ENCODE measurements at places on chromosomes 13 and 19.

DNA sequence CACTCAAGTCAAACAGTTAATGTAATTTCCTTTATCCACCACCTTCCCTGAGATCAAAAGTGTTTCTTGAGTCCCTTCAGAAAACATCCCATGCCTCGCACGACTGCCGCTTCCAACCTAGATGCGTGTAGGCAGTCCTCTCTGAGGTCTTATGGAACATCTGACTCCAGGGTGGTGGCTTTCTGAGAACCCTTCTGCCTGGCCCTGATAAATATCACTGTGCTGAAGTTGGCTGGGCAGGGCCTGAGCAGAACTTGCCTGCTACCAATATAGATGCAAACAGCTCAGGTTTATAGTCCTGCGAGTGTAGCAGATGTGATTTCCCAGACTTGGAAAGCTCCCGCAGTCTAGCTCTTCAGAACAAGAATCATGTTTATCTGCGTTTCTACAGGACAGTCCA lies 61.1 kb upstream of the GPR12 start:
- DNase-seq = no peak

GRCh38 chr19:37718304-37718703 lies 1.3 kb downstream of the ZNF607 start:
- no peak for DNase-seq

DNA sequence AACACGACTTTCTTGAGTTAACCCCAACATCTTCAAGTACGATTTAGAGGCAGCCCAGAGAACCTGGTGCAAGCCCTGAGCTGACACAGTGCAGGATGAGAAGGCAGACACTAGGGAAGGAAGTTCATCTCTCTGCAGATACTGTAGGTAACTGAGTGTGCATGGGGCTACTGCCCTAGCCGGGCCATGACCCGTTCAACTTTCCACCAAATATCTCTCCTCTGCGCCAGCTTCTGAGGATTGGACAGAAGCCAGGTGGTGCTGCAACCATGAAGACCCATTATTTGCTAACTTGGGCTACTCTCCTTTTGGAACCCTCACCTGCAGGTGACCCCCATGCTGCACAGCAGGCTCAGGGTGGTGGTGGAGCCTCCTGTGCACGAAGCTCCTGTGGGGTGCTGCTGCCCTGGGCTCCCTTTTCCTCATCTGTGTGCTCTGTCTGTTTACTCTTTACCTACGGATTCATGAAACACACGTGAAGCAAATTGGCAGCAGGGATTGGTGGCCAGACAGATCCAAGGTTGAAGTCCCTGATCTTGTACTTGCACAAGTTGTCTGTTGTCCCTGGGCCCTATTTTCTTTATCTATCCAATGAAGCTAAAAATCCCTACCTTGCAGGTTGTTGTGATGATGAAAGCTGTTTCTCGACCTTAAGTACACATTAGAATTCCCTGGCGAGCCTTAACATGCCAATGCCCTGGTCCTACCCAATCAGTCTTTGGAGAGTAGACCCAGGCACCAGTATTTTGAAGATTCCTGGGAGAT lies 227.8 kb downstream of the LACC1 start:
- DNase-seq = no peak

- no peak for DNase-seq
These were observed 3.6 kb downstream of the ZNF121 start for GRCh38 chr19:9580728-9581127.

DNA sequence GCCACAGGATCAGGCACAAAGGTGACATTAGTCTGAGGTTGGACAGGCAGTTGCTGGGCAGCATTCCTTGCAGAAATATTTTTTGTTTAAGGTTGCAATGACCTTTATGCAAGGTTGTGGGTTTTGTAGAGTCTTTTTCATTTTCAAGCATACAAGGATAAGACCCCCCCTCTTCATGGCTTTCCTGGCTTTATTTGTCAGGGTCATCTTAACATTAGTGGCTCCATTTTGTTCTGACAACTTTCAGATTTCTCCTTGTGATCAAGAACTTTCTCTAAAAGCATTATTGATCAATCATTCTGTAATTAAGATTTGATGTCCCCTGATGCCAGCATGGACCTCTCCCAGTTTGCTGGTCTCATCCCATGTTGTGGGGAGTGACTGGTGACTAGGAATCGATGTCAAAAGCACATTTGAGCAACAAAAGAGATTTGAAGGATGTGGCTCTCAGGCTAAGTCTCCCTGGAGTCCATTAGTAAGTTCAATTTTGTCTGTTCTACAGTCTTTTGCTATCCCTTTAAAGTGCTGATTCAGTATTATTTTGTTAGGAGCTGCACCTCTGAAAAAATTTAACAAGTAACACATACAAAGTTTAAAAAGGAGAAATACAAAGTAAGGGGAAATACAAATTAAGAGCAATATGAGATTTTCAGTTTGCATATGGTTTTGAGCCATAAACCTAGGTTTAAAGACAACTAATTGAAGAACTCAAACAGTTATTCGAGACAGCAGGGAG lies 5.3 kb downstream of the CARD8 start:
- DNase-seq = no peak

- no peak for DNase-seq
These were observed 35.7 kb downstream of the ZSWIM4 start for GRCh38 chr19:13830741-13831536.

- DNase-seq = no peak
These were observed 37.3 kb downstream of the KL start for GRCh38 chr13:33053397-33054066.

GRCh38 chr13:63999614-64000305 lies 2584.1 kb upstream of the PCDH20 start:
- no peak for DNase-seq

- DNase-seq = no peak
These were observed 63.3 kb downstream of the CBY2 start for GRCh38 chr13:45765464-45765863.

DNA sequence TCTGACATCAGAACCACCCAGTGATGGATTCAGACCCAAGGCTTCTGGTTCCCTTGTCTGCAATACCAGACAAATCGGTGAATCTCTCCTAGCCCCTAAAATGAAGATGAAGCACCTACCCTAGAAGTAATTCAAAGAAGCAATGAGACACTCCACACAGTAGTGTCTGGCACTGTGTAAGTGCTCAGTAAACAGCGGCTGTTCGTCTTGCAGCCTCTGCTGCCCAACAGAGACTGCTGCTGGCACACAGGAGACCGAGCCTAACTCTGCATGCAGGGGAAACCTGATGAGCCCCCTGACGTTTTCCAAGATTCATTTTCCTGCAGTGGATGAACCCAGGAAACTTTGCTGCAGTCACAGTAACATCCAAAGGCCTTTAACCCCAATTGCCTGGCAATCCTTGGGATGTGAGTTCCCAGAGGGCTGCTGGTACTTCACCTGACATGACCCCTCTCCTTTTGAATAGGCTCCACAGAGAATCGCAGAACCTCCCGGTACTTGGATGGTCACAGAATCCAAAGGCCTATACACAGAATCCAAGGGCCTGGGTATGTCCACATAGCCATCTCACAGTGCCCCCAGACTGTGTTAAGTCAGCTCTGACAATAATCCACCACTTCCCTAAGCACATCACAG lies 6.7 kb downstream of the MED26 start:
- no peak for DNase-seq

DNA sequence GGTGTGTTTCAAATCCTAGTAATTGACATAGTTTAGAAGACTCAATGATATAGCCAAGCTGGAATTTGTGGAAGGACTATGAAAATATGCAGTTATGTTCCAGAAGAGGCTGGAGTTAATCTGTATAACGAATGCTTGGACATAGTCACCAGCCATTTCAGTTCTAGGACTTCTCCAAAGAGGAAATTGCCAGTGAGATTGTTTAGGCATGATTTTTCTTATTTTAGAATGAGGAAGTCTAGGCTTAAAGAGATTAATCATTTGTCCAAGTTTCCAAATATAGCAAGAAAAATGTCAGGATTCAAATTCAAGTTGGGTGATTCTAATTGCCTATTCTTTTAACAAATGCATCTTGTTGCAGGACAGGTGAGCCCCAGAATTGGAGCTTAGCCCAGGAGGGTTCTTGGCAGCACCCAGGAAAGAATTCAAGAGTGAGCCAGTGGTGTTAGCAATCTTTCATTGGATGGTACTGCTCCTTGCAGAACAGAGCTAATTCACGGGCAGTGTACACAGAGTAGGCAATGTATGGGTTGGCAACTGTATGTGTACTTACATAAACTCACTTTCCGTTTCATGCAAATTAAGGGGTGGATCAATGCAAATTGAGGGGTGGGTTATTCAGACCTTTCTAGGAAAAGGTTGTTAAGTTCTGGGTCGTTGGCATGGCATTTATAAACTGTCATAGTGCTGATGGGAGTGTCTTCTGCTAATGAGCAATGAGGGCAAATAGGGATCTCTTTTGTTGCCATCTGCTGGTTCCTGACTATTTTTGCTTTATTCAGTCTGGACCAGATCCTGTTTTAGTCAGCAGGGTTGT lies 763.1 kb upstream of the SLITRK1 start:
- peak; percentile 41 for DNase-seq

DNA sequence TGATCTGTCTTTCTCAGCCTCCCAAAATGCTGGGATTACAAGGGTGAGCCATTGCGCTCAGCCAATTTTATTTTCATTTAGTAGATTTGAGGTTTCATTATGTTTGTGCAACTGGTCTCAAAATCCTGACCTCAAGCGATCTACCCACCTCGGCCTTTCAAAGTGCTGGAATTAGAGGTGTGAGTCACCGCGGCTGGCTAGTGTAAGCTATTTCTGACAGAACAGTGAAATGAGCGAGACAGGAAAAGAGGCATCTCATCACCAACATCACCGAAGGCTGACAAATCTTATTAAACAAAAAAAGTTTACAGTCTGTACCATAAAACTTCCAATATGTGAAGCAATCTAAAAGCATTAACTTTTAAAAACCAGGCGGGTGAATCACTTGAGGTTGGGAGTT lies 12.2 kb upstream of the ZNF888 start:
- DNase-seq = peak; percentile 72

- no peak for DNase-seq
These were observed 504.3 kb downstream of the IRS2 start for GRCh38 chr13:109281903-109282635.

GRCh38 chr13:101417043-101417406 lies 717 bp upstream of the NALCN start:
- no peak for DNase-seq

- DNase-seq = no peak
These were observed 15.9 kb upstream of the NOP53 start for GRCh38 chr19:47729468-47729798.

DNA sequence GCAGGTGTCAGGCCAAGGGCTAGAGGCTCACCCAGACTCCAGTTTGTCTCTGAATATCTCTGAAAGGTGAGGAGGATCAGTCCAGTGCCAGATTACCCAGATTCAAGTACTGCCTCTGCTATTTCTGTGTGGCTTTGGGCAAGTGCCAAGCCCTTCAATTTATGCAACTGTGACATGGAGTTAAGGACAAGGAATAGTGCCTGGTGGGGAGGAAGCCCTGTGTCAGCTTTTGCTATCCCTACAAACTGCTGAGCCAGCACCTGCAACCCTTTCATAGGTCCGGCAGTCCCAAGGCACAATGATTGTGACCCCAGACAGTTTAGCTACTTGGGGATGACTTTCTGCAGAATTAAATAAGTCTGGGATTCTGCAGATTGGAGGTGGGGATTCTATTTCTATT lies 123.0 kb downstream of the KL start:
- DNase-seq = peak; percentile 64

GRCh38 chr13:114283576-114283975 lies 2.2 kb downstream of the UPF3A start:
- peak; percentile 25 for DNase-seq

GRCh38 chr13:37326334-37326733 lies 220.9 kb upstream of the CSNK1A1L start:
- DNase-seq = no peak

- no peak for DNase-seq
These were observed 550.4 kb upstream of the GPC6 start for GRCh38 chr13:92676246-92676645.

GRCh38 chr13:113601166-113602070 lies 16.9 kb downstream of the TFDP1 start:
- no peak for DNase-seq

GRCh38 chr13:50203256-50203941 lies 188.2 kb downstream of the KCNRG start:
- DNase-seq = peak; percentile 15

DNA sequence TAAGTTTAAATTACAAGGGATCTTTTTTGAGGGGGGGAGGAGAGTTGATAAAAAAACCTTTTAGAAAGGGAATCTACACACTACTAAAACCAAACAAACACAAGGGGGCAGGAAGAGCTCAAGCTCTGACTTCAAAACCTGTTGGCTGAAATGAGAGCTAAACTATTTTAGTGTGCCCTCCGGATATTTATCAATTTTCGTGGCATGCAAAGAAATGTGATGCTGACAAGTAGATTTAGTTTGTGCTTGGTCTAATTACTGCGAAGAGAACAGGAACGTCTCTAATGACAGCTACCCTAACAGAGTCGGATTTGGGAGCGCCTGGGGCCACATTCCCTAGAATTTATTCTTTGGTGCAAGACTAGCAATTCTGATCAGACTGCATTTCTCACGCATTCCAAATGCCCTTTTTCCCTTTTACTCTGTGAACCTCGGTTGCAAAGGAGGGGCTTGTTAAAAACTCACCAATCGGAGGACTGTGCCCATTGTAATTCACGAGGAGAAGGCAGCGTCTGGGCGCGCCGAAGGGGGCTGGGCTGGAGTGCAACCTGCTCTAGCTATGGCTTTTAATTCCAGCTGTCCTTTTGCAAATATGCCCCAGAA lies 802 bp upstream of the FREM2 start:
- no peak for DNase-seq
